NCI-H1417 treated with DMSO at 0.1 percent for 48 hours (cell line): ENCODE measurements at places on chromosomes 13 and 19.
A peak's percentile ranks its signal among the peaks of the same experiment; 100 is the strongest.

DNA sequence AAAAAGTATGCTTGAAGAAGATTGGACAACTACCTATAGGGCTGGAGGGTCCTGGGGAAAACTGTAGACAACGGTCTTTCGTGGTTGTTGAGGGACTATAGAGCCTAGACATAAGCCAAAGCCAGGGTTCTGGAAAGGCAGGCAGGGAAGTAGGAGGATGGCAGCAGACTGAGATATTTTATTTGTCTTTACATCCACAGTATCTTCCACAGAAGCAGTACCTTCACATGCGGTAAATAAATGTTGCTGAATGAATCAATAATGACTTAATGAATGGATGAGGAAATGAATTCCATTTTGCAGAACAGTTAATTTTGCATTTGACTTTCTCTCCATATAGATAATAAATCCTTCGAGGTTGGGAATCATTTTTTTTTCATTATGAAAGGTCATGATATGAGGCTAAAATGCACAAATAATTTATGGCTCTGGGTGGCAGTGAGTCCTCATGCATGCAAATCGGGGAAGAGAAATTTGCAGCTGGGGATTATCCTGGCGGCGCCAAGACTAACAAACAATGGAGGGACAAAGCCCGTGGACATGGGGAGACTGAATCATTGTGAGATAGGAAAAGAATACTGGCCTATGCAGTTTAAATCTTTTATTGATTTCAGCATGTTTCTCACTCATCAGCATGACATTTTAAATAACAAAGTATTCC lies 102.0 kb downstream of the ERCC5 start:
- peak; percentile 82 for DNase-seq

- DNase-seq = peak; percentile 25
These were observed 2758.2 kb downstream of the PCDH9 start for GRCh38 chr13:64471916-64472315.

DNA sequence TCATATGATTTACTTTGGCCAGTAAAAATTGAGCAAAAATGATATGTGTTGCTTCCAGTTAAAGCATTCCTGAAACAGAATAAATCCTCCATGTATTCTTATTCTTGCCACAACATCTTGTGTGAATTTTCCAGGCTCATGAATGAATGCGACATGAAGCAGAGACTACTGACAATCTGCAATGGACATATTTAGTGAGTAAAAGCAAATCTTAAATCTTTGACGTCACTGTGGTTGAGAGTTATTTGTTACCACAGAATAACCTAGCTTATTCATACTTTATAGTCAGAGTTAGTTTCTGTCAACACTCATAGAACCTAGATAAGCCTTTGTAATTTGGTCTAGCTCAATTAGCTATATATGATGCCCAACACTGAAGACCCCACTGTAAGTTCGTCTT lies 1443.1 kb downstream of the PCDH9 start:
- DNase-seq = no peak

DNA sequence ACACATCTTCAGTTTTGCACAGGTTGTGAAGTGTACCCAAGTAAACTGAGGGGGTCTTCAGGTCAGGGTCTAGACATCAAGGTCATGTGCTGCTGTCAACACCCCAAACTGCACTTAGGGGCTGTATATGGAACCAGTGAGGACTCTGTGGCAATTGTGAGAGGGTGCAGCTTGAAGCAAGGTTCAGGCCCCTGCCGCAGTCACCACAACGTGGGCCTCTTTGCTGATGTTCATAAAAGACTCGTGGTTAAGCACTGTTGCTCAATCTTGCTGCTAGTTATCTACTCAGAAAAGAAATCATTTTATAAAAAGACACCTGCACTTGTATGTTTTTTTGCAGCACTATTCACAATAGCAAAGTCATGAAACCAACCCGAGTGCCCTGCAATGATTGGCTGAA lies 907.4 kb downstream of the UQCRFS1 start:
- DNase-seq = no peak

- no peak for DNase-seq
These were observed 251.3 kb upstream of the ATXN8OS start for GRCh38 chr13:69856331-69856730.

DNA sequence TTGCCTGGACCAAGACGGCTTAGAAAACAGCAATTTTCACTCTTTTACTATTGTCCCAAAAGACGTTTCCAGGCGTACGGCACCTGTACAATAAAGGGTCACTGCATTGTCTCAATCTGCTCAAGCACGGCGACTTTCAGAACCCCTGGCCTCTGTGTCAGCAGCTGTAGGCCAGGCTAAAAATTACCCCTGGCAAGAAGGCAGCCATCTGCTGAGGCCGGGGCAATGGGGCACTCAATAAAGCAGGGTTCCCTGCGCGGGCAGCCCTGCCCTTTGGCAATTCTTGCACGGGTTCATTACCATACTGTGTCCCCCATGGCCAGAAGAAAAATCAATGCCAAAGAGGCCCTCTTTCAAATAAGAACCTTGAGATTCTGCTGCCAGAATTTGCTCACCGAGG lies 52.1 kb downstream of the STK24 start:
- no peak for DNase-seq

DNA sequence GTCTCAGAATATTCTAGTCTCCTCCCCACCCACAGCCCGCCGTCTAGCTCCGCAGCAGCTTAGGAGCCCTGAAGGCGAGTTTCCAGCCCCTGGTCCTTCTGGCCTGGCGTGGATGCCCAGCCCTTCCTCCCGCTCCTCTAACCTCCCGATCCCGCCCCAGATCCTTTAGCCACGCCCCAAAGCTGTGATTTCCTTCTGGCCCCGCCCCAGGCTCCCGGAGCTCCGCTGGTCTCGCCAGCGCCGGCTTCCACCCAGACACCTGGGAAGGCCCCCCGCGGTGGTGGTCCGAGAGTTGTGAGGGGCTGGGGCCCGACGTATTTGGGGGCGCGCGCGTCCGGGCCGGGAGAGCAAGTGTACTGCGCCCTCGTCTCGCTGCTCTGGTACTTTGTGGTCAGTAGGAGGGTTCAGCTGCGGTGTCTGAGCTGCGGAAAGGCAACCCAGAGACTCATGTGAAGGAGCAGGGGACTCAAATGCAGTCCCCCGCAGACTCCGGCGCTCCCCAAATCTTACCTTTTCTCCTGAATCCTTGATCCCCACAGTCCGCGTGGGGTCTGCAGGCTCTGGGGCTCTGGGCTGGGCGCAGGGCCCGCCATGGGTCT lies at the start of gene CGB7:
TSS of gene CGB7 (minus strand) at position 114 of the 599 bp plus-strand sequence. CDS start 2,374 bp downstream, outside the sequence.
- DNase-seq = no peak

- DNase-seq = no peak
These were observed 472.8 kb downstream of the DACH1 start for GRCh38 chr13:71394176-71394575.

- no peak for DNase-seq
These were observed 25.7 kb upstream of the WASF3 start for GRCh38 chr13:26531742-26532141.
